ENCODE measurements at places on chromosomes 2 and 18. TPM values are rescaled to one million over a fixed set of nuclear protein-coding genes. Genes with fewer than 3 reads are reported as not detected.

DNA sequence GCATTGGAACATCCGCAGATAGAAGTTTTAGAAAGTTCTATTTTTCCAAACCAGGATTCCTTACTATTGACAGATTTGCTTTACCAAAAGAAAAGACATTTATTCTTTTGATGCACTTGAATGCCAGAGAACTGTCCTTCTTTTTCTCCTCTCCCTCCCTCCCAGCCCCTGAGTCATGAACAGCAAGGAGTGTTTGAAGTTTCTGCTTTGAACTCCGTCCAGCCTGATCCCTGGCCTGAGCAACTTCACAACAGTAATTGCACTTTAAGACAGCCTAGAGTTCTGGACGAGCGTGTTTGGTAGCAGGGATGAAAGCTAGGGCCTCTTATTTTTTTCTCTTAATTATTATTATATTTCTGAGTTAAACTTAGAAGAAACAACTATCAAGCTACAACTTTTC lies 33.6 kb downstream of the APCDD1 start:
- DNase-seq = no peak

DNA sequence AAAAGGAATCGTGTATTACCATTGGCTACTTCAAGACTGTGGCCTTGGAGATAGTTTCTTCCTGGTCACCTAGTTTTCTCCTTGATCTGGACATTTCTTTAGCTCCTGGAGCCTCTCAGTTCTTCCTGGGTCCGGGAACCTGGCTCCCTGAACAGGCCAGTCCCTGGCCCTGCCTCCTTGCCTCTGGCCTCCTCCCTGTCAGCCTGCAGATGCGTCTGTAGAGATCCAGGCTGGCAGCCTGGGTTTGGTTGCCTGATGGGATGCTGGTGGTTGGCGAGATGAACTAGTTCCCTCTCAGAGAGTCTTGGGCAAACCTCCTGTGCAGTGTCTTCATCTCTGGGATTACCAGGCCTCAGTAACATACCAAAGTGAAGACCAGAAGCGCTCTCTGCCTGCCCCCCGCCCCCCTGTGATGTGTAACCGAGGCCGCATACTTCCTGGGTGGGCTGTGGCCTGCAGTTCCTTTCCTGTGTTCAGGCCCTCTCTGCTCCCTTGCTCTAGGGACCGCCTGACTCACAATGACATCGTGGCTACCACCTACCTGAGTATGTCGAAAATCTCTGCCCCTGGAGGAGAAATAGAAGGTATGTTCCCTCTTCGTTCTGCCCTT lies 85.4 kb downstream of the DYSF start:
- no peak for DNase-seq

DNA sequence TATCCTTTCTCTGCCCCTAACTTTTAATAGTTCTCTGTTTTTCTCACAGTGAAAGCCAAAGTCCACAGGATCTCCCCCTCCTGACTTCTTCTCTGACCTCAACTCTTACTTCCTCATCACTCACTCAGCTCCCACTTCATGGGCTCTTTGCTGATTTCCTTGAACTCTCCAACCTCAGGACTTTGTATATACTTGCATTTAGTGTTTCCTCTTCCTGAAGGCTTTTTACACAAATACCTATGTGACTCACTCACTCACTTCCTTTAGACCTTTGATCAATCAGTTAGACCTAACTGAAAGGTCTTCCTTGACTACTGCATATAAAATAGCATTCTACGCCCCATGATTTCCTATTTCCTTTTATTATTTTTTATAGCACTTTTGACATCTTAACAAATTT lies 233.1 kb upstream of the MEX3C start:
- DNase-seq = no peak

GRCh38 chr2:32039447-32040219 lies at the start of gene DPY30:
DPY30 (minus strand) TSS chr2:32039805; CDS start chr2:32039456, 349 bp downstream.
- DNase-seq = peak; percentile 90

GRCh38 chr2:173130496-173131465 lies 55.1 kb downstream of the MAP3K20 start:
- peak; percentile 18 for DNase-seq

GRCh38 chr2:65660340-65660739 lies 227.9 kb upstream of the SPRED2 start:
- no peak for DNase-seq

DNA sequence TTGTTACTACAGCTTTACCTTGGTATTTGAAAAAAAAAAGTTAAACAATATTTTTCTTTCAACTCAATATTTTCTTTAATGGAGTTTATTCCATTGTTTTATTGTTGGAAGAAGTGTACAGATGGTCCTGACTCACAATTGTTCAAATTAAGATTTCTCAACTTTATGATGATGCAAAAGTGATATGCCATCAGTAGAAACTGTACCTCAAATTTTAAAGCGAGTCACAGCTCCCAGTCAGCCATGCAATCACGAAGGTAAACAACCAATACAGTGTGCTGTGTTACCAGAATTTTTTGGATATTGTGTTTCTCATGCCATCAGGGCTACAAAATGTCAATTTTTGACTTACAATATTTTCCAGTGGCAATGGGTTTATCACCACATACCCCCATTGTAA lies 54.0 kb upstream of the COL5A2 start:
- DNase-seq = no peak

DNA sequence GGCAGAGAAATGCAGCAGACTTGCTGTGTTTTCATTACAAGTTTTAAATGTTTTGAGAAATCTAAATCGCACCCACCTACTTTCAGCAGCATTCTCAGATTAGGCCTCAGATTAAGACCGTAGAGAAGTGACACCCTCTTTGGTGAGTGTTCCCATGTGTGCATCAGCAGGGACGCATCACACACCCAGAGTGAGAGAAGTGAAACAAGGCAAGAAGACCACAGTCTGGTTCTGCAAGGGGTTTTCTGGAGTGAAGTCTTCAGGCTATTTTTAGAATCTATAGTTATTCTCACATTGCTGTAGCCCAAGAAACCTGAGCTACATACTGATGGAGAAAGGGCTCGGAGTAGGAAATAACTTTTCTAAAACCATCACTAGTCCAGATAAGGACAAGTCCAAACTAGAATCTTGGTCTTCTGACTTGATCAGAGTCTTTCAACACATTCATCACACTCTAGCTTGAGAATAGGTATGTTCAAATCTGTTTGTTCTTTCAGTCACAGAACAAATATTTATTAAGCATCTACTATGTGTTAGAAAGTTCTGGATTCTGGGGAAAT lies 1216.6 kb upstream of the PIK3C3 start:
- DNase-seq = no peak

DNA sequence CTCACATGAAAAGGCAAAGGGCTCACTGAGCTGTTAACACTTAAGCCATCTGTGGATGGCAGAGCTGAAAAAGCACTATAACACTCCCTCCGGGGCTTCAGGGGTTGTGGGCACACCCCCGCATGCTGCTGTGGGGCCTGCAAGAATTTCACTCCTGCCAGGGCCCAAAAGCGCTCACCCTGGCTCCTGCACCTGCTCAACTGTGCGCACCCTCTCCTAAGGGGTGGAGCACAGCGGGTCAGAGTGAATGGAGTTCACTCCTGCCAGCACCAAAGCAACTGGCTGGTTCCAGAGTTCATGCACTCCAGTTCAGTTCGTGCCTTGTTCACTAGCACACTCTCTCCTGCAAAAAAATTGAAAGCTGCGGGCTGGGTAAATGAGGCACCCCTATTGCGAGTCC lies 814.2 kb upstream of the SLC39A10 start:
- DNase-seq = no peak

GRCh38 chr2:138125306-138126288 lies 161.3 kb downstream of the HNMT start:
- no peak for DNase-seq

- DNase-seq = no peak
Measured at GRCh38 chr2:176112375-176113302, 3.9 kb upstream of the HOXD10 start.

DNA sequence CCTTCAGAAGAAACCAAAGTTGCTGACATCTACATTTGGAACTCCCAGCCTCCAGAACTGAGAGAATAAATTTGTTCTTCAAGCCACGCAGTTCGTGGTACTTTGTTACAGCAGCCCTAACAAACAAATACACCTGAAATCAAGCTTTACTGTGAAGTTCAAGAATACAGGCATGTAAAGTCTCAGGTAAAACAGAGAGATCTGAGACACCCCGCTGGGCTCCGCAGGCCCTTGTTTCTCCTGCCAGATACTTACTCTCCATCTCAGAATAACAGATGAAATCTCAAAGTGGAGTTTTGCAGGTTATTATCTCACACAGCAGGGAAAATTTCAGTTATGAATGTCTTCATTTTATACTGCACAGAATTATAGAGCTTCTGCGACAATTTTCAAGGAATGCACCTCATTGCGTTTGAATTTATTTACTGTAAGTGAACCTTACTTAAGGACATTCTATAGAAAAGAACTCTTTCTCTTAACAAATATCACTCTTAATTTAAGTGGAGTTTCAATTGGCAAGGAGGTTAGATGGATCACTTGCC lies 492.4 kb upstream of the LRATD1 start:
- DNase-seq = no peak

TRIP12 gene
- 21.3 TPM for total RNA-seq

Data from Caki2 (cell line).